Cardiac muscle cell (in vitro differentiated cells and primary cell): ENCODE measurements at places on chromosomes 3 and 15. TPM values are rescaled to one million over a fixed set of nuclear protein-coding genes. Genes with fewer than 3 reads are reported as not detected.

The CCDC39 gene
- polyA plus RNA-seq: 0.62 TPM in 1 of 2 replicates, not detected in the other

The CCR4 gene
- polyA plus RNA-seq: not detected in 2 replicates

The ACP3 gene
- 19.9 and 34.3 TPM in 2 replicates for polyA plus RNA-seq

The IL17RC gene
- polyA plus RNA-seq: 59.8 and 61.2 TPM in 2 replicates

The ACTC1 gene
- polyA plus RNA-seq: 7,757 and 12,075 TPM in 2 replicates

GRCh38 chr3:106296062-106296461, 427.2 kb upstream of the CBLB start:
- no peak for DNase-seq

DNA sequence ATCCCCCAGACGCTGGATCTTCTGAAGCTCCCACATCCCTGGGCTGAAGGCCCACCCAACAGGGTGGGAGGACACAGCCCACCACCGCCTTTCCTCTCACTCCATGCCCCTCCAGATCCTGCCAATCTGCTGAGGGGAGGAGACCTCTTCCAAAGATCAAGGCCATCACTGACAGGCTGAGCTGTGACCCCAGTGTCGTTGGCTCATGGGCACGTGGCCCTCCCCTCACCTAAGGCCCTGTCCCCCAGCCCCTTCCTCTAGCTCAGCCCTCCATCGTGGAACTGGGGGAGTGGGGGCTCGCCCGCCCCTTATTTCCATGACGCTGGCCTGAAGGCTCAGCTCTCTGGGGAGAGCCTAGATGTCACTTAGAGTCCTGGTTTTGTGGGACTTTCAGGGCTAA, 10.4 kb downstream of the C3orf18 start:
- DNase-seq: no peak

DNA sequence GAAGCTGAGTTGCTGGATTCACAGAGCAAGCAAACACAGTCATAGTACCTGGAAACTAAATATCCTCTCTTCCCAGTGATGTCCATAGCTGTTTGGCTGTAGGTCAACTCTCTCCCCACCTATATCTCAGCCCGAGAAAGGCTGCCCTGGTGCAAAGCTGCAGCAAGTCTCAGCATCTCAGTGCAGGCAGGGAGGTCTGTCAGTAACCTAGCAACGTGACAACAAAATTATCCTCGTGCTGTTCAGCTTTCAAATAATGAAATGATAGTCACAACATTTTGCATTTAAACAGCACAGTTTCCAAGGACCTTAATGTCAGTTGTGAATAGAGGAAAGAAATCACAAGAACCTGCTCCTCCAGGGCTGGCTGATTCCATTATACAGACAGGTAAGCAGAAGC, 83.6 kb downstream of the CHST2 start:
- DNase-seq: no peak

GRCh38 chr3:17235310-17235709, 350.6 kb downstream of the PLCL2 start:
- no peak for DNase-seq

DNA sequence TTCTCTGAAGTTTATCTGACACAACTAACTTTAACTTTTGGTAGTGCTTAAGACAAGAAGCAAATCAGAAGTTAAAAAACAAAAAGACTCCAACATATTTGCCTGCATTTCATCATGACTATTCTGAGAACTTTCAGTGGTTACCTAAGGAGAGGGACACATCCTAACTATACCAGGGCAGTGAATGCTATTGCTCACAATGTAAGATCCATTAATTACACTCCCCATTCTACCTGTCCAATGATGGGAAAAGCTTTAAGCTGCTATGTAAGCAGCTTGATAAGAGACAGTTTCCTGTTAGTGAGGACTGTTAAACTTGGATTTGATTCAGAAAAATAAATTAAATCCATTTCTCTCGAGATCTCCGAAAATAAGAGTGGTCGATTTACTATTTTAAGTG, 37.5 kb downstream of the SERPINI1 start:
- no peak for DNase-seq

DNA sequence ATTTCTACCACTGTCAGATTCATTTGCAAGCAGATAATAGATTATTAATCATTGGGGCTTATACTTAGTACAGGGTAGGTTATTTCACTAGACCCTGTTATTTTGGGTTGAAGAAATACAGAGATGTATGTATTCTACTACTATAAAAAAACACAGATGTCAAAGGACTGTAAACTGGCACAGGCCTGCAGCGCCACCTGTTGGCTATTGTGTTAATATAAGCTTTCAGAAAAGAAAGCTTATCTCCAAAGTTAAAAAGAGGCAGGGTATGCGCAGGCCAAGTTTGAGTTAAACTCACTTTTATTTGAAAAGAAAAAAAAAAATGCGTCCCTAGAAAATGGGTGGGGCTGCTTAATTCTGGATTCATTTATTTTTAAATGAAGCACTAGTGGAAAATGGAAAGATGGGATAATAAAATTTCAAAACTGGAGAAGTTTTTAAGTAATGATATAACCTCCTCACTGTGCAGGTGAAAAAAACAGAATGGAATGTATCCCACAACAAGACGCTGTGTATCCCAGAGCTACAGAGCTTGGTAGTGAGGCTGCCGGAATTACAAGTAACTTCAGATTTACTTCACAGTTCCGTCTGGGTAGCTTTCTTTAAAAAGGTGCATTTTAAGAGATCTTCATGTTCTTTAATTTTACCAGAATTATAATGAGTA, 407.2 kb upstream of the TGFBR2 start:
- DNase-seq: peak; percentile 87

GRCh38 chr3:159802864-159803263, 185.8 kb upstream of the IL12A start:
- DNase-seq: no peak

DNA sequence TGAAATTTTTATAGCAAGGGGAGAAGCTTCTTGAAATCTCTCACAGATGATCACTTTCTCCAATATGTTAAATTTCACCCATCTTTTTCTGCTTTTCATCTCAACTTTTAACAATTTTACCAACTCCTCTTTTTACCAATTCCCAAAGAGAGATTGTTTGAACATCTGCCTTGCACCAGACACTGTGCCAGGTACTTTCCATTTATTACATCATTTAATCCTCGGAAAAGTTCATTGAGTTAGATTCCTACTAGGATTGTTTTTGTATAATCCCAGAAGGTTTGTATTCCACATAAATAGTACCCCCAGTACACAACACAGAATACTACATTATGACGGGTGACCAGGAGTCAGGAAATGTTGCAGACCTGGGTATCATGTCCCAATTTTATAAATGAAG, 74.1 kb downstream of the ATP8B4 start:
- DNase-seq: no peak

GRCh38 chr3:53880396-53881345, 1.3 kb downstream of the ACTR8 start:
- DNase-seq: peak; percentile 45

GRCh38 chr15:29913528-29914135, 91.4 kb upstream of the TJP1 start:
- peak; percentile 51 for DNase-seq

- DNase-seq: peak; percentile 2
Observed at GRCh38 chr3:131328721-131329120, 52.9 kb upstream of the NUDT16 start.

- peak; percentile 12 for DNase-seq
Observed at GRCh38 chr15:55357774-55358173, 38.8 kb downstream of the PIGB start.

GRCh38 chr15:52463638-52464037, 65.0 kb downstream of the MYO5A start:
- peak; percentile 13 for DNase-seq
